NCI-H2029 (cell line): ENCODE measurements at places on chromosomes 7 and 10.
A peak's percentile ranks its signal among the peaks of the same experiment; 100 is the strongest.

GRCh38 chr7:93097388-93097787 lies 20.4 kb downstream of the SAMD9 start:
- no peak for DNase-seq

DNA sequence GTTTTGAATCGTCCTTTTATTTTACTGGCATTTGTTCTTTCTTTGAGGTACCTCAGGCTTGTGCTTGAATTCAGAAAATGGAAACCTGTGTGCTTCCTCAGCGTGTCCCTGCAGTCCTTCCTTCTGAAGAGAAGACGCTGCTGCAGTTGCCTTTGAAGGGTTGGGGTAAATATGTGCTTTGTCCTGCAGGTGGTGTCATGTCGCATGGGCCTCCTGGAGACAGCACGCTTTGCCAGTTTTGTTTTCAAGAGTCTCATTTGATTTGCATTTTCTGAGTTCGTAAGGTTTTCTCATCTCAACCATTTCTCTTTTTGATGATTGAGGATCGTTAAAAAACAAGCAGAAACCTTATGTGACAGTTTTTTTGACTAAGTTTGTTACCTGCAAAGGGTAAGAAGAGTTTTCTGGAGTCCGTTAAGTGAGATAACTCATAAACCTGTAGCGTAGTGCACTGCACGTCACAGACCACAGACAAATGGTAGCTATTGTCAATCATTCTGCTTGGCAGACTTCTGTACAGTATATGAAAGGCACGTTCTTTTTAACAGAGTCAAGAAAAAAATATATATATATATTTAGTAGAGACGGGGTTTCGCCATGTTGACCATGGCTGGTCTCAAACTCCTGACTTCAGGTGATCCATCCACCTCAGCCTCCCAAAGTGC lies 57.0 kb downstream of the CDC123 start:
- no peak for DNase-seq

GRCh38 chr7:51328351-51328801 lies 11.8 kb upstream of the COBL start:
- DNase-seq: no peak

GRCh38 chr7:152543799-152544198 lies 108.0 kb upstream of the KMT2C start:
- DNase-seq: no peak

GRCh38 chr10:24238519-24239247 lies 29.7 kb downstream of the KIAA1217 start:
- no peak for DNase-seq

DNA sequence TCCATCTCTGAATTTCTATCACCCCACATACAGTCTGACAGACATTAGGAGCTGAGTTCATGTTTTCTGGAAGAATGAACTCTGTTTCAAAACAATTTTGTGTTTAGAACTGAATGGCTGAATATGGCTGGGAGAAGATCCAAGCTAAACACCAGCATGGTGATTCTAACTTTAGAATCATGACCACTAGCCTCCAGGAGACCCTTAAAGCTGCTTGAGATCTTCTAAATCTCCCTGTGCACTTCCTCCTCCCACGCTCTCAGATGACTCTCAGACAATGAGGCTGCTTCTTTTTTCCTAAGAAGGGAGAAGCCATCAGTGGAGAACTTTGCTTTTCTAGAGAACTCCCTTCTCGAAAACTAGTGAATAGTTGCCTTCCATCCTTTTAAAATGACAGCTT lies 711.2 kb downstream of the GRID1 start:
- no peak for DNase-seq

DNA sequence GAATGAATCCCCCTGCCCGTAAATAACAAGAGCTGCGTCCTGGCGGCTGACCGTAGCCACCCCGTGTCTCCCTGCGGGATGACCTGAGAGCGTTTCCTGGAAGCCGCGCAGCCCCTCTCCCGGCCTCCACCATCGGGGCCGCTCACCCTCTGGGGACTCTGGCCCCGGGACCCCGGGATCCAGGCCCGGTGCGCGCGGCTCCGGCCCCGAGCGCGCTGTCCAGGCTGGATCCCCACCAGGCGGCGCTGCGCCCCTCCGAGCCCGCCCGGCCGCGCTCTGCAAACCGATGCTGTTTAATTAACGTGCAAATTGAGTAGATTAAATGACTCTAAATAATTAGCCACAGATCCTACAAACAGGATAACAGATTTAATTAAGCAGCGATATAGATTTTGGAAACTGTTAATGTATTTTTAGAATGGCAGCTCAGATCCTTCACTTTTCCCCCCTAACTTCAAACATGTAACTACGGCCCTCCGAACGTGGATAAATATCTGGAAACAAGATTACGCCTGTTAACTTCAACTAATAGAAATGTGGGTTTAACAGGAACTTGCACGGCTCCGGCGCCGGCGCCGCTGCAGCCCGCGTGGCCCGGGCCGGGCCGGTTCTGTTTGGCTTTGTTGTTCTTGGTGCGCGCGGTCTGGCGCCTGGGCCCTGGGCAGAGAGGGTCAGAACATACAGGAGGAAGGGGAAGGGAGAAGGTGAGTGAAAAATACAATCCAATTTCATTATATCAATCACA lies 7.1 kb upstream of the UNCX start:
- no peak for DNase-seq

DNA sequence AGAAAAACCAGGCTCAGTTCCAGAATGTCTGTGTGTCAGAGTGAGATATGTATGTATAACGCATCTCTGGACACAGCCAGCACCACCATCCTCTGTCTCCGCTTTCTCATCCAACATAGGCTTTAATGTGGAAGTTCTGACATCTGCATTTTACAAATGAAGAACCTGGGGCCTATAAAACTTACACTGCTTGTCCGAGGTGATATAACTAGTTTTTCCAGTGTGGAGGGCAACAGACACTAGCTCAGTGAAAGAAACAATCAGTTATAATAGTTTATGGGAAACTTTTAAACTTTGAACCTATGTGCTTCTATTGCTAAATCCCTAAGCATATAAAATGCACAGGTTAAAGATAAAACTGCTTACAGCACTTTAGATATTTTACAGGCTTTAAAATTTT lies 208.7 kb downstream of the CRPPA start:
- no peak for DNase-seq

DNA sequence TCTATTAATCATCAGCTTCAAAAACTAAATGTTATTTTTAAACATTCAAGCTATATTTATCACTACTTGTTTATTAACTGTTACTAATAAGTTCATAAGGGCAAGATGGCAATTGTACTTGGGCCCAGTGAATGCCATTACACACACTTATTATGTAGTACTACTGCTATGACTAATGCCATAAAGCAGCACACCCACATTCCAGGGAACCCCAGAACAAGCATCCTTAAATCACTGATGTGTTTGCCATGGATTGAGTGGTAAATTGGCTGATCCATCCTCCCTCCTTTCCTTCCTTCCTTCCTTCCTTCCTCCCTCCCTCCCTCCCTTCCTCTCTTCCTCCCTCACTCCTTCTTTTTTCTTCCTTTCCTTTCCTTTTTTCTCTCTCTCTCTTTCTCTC lies 37.4 kb upstream of the RSU1 start:
- no peak for DNase-seq

DNA sequence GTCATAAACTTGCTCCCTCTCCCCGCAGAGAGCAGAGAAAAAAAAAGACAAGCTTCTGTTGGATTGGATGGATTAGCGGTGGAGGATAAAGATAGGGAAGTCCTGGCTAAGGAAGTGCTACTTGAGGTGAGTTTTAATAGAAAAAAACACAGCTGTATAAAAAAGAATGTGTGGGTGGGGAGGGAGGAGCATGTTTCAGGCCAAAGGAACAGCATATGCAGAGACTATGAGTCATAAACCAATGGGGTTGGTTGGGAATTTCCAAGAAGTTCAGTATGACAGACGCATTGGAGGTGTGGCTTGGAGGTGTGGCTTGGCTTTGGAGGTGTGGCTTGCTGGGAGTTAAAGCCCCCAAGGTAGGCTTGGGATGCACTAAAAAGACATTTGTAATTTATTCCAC lies 103.0 kb upstream of the LSM8 start:
- no peak for DNase-seq

DNA sequence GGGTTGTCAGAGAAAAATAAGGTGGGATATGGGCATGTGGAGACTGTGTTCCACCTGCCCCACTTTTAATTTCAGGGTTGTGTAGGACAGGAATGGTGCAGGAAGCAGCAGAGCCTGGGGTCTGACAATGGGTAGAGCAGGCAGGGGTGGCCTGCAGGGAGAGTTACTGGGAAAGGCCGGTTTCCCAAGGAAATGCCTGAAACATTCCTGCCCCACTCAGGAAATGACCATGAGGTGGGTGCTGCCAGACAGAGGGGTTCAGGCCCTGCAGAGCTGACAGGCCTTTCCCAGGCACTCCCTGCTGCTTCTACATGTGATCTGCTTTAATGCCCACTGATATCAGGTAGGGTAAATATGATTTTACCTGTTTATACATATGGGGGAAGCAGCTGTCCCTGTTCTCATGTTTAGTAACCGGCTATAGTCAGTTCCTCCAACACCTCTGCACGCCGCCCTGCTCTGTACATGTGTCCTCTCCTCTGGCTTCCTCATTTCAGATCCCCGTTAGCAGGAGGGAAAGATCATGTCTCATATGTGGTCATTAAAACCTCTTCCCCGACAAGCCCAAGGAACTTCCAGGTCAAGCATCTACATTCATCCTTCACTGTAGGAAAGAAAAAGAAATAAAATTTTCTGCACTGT lies 118.6 kb upstream of the PRSS58 start:
- DNase-seq: no peak

GRCh38 chr10:78972160-78972946 lies 96.4 kb upstream of the ZMIZ1 start:
- no peak for DNase-seq

GRCh38 chr10:33781606-33782395 lies 447.3 kb upstream of the NRP1 start:
- no peak for DNase-seq

GRCh38 chr10:130254662-130255061 lies 118.5 kb downstream of the GLRX3 start:
- no peak for DNase-seq

GRCh38 chr7:120915314-120916105 lies 35.1 kb upstream of the ING3 start:
- DNase-seq: no peak

GRCh38 chr7:48832303-48832845 lies 92.0 kb upstream of the CDC14C start:
- DNase-seq: peak; percentile 42

DNA sequence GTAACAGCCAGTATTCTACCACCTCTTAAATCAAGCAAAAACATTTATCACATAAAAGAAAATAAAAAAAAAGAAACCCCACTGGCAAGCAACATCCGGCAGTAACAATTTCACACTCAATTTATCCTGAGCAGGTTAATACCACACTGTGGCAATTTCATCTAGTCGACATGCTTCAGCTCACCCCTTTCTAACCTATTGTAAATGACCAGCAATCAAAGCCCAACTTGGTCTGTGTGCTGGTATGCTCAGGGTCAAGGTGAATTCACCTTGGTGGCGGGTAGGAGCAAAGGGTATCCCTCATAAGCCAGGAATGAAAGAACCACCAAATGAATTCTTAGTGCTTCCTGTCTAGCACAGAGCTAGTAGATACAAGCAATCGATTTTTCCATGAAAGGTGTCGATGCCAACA lies 109.1 kb upstream of the AFAP1L2 start:
- no peak for DNase-seq

DNA sequence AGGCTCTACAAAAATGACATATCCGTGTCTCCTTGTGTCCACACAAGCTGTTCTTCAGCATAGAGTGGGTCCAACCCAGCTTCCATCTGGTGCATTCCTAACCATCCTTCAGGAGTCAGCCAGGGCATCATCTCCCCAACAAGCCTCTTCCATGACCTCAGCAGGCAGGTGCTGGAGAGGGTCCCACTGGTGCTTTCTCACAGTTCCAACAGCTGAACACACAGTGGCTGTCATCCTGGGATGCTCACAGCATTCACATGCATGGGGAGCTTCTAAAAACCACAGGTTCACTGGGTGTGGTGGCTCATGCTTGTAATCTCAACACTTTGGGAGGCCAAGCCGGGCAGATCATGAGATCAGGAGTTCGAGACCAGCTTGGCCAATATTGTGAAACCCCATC lies 6.4 kb upstream of the CYP3A4 start:
- DNase-seq: no peak

GRCh38 chr7:121562259-121562658 lies 166.2 kb upstream of the FAM3C start:
- no peak for DNase-seq

- no peak for DNase-seq
Observed at GRCh38 chr7:92595281-92595680, 5.1 kb upstream of the FAM133B start.

- no peak for DNase-seq
Observed at GRCh38 chr10:101691081-101691480, 3.9 kb downstream of the FBXW4 start.

DNA sequence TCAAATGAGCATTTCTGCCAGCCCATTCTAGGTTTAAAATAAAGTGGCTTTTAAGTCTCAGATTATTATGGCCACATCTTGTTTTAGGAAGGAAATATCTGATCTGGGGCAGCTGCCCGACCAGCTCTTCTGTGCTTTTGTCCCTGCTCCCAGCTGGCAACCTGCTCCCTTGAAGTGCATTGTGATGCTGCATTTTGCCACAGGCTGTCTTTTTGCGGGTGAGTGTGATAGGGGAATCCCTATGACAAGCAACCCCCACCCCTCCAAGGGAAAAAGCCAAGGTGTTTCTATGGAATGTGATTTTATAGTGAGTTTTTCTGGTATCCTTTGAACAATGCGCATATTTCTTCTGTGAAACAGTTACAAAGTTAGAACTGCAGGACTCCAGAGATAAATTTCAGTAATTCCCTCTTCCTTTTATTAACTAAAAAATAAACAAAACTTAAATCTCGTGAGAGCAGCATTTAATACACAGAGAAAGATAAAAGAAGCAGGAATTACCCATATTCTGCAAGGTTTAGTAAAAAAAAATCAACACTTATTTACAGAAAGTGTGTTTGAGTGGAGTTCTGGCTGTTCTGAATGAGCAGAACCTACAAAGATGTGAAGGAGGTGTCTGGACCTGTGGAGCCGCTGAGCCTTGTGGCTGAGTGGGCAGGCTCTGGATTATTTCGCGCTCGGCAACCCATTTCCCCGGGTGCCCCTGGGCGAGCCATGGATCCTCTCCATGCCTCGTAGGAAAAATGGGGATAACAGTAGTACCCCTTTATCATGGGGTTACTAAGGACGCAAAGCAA lies 10.1 kb upstream of the HPS1 start:
- no peak for DNase-seq

- no peak for DNase-seq
Observed at GRCh38 chr10:58721601-58722281, 209.1 kb downstream of the BICC1 start.

DNA sequence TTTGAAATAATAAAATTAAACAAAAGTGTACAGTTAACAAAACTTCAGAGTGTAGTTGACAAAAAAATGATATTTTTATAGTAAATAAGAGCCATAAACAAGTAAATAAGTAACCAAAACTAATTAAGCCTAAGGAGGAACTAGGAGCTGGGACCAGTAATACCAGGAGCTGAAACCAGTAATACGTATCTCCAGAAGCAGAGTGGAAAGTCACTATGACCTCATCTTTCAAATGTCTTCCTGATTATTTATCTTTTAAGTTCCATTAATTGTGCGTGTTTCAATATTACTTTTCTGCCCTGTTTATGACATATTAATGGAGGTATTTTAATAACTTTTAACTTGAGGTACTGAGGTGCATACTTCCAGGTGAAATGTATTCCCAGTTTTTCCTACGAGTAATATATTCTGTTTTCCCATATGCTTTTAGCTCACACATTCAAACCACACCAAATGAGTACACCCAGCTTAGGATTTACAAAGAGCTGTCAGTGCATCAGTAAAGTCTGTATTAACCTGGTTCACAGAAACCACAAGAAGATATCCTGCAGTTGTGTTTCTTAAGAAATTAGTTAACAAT lies 283.7 kb upstream of the HGF start:
- no peak for DNase-seq
